RKO (cell line): ENCODE measurements at places on chromosomes 16 and 17.
A peak's percentile ranks its signal among the peaks of the same experiment; 100 is the strongest.

DNA sequence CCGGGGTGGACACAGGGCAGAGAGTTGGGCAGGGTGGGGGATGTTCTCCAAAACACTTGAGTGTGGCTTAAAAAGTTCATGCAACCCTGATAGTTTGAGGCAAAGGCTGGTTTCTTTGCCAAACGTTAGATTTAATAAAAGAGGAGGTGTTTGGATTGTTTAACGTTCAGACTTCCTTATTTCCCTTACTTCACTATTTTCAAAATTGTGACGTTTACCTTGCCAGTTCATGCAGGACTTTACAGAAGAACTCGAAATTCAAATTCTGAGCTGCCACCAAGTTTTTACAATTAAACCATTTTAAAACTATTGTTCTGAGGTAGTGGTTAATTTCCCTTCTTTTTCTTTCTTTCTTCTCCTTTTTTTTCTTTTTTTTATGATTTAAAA is 5.5 kb downstream of the SEC14L1 start:
- DNase-seq = no peak

DNA sequence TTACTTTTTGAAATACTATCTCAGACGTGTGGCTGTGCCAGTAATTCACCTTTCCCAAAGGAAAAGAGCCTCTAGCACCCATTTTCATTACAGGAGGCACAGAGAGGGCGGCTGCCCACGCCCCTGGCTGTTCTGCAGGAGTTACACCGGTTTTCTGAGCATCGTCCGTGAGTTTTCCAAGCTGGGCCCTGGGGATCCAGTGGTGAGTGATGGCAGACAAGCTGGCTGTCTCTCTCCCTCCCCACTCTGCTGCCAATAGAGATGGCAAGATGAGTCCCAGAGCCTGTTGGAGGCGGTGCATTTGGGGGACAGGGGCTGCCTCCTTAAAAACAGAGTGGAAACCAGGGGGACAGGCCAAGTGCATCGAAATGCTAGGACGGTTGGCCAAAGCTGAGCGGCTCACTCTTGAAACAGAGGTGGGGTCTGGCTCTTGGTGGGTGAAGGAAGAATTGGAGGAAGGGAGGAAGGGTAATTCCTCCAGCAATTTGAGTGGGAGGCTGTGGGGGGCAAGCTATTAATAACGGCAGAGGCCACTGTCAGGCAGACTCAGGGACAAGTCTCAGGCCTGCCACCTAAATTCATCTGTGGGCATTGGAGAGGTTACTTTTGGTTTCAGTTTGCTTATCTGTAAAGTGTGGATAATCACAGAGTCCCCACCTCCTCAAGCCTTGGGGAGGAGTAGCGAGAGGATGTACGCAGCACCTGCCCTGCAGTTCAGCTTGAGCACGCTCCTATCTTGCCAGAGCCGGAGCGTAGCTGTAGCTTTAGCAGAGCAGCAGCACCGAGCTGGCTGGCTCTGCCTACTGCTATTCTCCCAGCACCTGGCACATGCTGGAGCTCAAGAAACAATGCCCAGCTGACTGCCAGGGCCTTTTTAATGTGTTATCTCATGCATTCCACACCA is 7.5 kb upstream of the NOS2 start:
- no peak for DNase-seq

DNA sequence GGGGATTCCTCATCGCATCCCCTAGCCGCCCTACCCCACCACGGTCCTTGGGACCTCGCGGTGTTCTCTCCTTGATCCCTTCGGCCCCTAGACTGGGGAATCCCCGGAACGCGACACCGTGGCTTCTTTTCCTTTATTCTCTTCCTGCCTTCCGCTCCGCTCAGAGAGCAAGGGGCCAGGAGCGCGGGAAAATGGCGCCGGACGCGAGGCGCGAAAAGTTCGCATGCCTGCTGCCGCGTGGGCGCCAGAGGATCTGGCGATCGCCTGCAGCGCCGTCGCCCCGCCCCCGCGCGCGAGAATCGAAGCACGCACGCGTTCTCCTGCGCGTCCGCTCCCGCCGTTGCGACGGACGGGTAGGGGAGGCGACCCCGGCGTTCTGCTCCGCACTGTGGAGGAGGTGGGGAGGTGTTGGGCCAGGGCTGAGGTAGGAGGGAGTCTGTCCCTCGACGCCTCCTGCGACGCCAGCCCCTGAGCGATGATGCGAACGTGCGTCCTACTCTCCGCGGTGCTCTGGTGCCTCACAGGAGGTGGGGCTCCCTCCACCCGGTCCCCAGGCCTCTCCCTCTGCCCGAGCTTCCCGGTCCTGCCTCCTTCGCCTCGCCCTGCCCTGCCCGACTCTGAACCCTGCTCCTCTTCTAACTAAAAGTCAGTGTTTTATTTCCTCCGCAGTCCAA is at the start of gene ZPBP2:
TSS of gene ZPBP2 (plus strand) at position 323 of the 674 bp plus-strand sequence. CDS start at position 476, 153 bp downstream.
- no peak for DNase-seq

- no peak for DNase-seq
Measured at GRCh38 chr17:60303406-60304099, 88.4 kb downstream of the USP32 start.

DNA sequence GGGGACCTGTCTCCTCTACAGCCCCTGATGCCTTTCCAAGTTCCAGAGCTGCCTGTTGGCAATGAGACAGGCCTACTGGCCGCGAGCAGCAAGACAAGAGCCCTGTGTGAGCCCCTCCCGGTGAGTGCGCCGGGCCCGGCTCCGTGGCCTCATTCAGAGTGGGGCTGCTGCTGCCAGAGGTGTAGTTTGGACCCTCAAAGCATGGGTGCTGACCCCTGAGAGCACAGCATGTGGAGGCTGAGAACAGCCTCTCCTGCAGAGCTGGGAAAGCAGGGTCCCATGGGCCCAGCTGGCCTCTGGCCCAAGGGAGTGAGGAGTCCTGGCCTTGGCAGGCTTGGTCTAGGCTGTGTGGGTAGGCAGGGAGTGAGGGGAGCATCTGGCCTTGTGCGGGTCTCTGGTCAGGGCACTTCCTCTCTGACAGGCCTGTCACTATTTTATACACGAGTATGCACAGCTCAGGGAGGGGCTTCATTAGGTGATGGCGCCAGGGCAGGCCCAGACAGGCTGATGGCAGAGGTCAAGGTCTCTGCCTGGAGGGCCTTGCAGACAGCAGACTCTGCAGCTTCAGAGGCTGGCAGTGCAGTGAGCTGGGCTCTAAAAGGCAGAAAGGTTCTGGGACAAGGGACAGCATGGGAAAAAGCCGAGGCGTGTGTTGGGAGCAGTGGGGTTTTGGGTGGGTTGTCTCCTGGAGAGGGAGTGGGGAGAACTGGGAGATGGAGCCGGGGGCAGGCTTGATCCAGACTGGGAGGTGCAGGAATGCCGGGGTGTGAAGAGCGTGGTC is 43.4 kb downstream of the ADCY7 start:
- no peak for DNase-seq

DNA sequence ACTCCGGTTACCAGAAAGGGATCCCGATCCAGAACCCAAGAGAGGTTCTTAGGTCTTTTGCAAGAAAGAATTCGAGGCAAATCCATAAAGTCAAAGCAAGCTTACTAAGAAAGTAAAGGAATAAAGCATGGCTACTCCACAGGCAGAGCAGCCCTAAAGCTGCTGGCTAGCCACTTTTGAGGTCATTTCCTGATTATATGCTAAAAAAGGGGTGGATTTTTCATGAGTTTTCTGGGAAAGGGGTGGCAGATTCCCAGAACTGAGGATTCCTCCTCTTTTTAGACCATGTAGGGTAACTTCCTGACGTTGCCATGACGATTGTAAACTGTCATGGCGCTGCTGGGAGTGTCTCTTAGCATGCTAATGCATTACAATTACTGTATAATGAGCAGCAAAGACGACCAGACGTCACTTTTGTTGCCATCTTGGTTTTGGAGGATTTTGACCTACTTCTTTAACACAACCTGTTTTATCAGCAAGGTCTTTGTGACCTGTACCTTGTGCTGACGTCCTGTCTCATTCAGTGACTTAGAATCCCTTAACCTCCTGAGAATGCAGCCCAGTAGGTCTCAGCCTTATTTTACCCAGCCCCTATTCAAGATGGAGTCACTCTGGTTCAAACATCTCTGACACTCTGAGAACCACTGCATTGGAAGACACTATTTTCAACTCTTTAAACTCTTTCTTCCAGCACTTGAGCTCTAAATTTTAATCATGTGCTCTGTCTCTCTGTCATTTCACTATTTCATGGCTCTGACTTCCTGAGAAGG is 203.6 kb upstream of the CACNG3 start:
- DNase-seq = no peak

- DNase-seq = no peak
Measured at GRCh38 chr17:74682471-74683190, 30.1 kb downstream of the CD300LF start.

GRCh38 chr17:76437467-76438402 is 15.2 kb downstream of the UBE2O start:
- DNase-seq = no peak

DNA sequence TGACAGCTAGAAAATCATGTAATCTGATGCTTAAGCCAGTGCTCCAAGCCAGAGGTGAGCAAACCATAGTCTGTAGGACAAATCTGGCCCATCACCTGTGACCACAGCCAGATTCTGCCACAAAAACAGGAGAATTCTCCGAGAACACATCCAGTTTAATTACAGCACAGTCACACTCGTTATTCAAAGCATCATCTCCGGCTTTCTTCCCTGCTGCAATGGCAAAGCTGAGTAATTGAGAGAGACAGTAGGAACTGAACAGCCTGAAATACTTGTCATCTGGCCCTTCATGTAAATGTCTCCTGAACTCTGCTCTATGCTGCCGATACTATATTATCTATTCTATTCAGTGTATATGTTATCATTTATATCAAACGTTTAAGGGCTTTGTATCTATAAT is 121.4 kb upstream of the FOXF1 start:
- DNase-seq = no peak

- no peak for DNase-seq
Measured at GRCh38 chr16:9780831-9781230, 401.4 kb downstream of the GRIN2A start.

- peak; percentile 66 for DNase-seq
Measured at GRCh38 chr16:69563605-69564580, 1.9 kb upstream of the NFAT5 start.

- DNase-seq = peak; percentile 91
Measured at GRCh38 chr17:28033972-28034714, 8.3 kb upstream of the NLK start.

GRCh38 chr16:9012848-9013507 is 49.3 kb upstream of the USP7 start:
- DNase-seq = no peak

GRCh38 chr16:4435337-4436067 is 9.8 kb downstream of the DNAJA3 start:
- DNase-seq = no peak

DNA sequence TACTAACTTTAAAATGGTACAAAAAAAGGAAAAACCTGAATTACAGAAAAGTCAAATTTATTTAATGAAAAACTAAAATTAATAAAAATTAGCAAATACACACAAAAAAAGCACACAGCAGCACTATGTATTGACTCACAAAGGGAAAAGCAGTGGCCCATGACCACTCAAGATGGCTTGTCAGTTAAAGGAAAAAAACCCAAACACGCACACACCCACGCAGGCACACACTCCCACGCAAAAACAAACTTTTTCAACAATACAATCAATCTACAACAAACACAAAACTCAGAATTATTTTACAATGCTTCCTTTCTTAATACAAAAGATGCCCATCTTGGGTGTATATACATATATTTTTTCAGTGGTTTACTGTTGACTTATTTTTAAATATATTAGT is 24.2 kb downstream of the SIAH1 start:
- DNase-seq = no peak

DNA sequence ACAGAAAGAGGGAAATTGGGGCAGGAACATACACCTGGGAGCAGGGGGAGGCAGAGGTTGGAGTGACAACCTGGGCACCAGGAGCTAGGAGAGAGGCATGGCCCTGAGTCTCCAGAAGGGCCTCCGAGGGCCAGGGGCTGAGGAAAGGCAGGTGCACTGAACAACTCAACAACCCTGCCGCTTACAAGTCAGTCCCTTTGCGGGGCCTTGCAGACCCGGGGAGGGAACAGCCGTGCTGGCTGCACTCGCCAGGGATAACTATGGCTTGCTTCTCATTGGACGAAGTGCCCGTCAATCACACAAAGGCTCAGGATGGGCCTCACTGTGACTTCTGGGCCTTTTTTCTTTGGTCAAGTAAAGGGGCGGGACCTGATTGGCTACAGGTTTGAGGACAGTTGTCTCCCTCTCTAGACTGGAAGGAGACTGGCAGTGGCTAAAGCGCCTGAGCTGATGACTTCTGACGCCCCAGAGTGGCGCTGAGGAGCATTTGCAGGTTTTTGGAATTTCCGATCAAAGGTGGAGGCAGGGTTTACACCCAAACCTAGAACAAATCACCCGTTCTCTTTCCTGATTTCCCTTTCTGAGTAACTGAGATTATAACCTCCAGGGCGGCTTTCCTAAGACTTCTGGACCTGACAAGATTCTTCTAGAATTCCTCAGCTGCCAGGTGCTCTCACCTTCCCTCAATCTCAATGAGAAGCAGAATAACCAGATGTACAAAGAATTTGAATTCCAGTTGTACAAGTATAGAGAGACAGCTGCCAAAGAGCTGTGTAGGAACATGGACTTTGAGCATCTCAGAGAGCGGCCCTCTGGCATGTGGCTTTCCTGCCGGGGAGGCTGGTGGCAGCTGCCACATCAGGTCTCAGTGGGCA is 27.6 kb upstream of the ST6GALNAC2 start:
- DNase-seq = no peak

GRCh38 chr16:72198021-72198711 is 26.2 kb upstream of the PMFBP1 start:
- no peak for DNase-seq

- DNase-seq = no peak
Measured at GRCh38 chr16:27982184-27982583, 81.3 kb downstream of the GSG1L start.

GRCh38 chr16:81315271-81316175 is 761 bp downstream of the GAN start:
- peak; percentile 18 for DNase-seq

DNA sequence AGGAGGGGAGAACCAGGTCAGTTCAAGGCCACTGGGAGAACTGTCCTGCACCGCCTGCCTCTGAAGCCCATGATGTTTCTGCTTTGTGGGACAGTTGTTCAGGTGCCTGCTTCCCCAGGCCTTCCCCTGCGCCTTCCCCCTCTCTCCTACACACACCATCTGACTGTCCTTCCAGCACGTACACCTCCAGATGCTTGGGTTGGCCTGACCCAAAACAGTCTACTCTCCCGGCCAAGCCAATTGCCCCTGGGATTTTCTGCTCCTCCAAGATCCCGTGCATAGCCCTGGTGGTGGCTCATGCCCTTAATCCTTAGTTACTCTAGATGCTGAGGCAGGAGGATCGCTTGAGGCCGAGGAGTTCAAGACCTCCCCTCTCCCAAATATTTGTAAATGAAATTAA is 684 bp upstream of the RSAD1 start:
- DNase-seq = peak; percentile 24

GRCh38 chr16:85274924-85275323 is 162.7 kb upstream of the CIBAR2 start:
- DNase-seq = no peak

- peak; percentile 78 for DNase-seq
Measured at GRCh38 chr17:66715745-66716156, 119.2 kb upstream of the CACNG5 start.

GRCh38 chr17:29125651-29126050 is 54.5 kb downstream of the MYO18A start:
- no peak for DNase-seq

GRCh38 chr16:67967958-67968399 is 458 bp downstream of the SLC12A4 start:
- no peak for DNase-seq

GRCh38 chr17:17523001-17523730 is 27.0 kb upstream of the RASD1 start:
- DNase-seq = no peak

- DNase-seq = no peak
Measured at GRCh38 chr16:5693426-5693825, 595.8 kb upstream of the EEF2KMT start.
